Adrenal gland (tissue), 19 donors: ENCODE measurements at places on chromosomes 5 and 9. TPM values are rescaled to one million over a fixed set of nuclear protein-coding genes. Genes with fewer than 3 reads are reported as not detected.

Gene SLC25A2
- 0.72 TPM for polyA plus RNA-seq

DNA sequence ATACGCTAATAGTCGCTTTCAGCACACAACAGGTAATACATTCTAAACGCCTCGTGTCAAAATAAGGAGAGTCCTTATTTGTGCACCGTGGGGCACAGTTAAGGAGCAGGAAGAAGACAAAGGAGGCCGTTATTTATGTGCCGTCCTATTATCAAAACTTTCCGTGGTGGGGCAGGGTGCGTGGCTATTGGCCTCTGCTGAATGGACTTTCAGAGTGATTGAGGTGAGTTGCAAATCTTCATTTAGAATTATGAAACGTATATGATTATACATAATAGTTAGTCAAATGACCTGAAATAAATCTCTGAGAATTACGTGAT is 833 bp downstream of the C5orf24 start:
- H3K36me3 ChIP-seq = no peaks in the 10 kb centered on the region
- H3K4me3 ChIP-seq = peak overlapping the region; percentile 74
- peak overlapping the region; percentile 95 for H3K27ac ChIP-seq
- H3K4me1 ChIP-seq = peaks cover 22% of the 10 kb centered on the region
- DNase-seq = peak; percentile 22
- H3K27me3 ChIP-seq = no peaks in the 10 kb centered on the region

Gene ISL1
- 0.30 TPM for polyA plus RNA-seq

DNA sequence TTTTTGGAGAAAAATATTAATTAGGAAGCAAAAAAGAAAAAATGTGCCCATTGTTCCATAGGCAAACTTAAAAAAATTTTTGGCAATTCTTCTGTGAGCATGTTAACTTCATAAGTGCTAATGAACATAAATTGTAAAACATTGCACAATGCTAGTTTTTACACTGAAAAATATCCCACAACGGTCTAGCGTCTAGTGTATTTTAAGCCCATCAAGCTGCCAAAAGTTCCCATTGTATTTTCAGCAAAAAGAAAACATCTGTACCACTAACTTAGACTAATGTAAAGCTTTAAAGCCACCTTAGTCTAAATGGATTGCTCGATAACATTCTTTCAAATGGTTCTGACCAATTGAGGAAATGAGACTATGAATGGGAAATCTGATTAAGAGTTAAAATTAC is 2.8 kb downstream of the NR6A1 start:
- no peak for DNase-seq
- H3K27ac ChIP-seq = no peak overlapping the region
- H3K4me3 ChIP-seq = no peak overlapping the region

Gene IL4
- not detected for polyA plus RNA-seq

Gene PGM5
- polyA plus RNA-seq = 27.3 TPM

Gene NELFB
- 19.6 TPM for polyA plus RNA-seq

DNA sequence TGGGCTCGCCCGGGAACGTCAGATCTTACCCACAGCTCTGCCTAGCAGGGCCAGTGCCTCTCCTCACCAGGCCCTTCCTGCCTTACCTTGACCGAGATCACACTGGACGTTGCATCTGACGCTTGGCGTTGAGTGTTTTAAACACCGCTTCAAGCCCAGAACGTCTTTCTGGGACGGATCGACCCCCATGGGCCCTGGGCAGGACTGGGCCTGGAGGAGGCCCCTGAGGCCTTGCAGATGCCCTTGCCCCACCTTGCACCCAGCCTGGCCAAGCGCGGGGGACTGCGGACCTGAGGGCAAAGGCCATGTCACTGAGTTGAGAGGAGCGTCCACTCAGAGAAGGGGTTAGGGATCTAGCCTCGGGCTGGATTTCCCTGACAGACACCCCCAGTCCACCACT is 64.3 kb upstream of the FCN2 start:
- no peak for DNase-seq
- peaks cover 9% of the 10 kb centered on the region for H3K36me3 ChIP-seq
- H3K4me3 ChIP-seq = no peak overlapping the region
- no peaks in the 10 kb centered on the region for H3K4me1 ChIP-seq
- H3K27ac ChIP-seq = no peak overlapping the region
